Tibial nerve (tissue), 4 donors: ENCODE measurements at places on chromosomes 6 and 20. TPM values are rescaled to one million over a fixed set of nuclear protein-coding genes. Genes with fewer than 3 reads are reported as not detected.
A peak's percentile ranks its signal among the peaks of the same experiment; 100 is the strongest.

GRCh38 chr6:10720265-10720959, 2.5 kb upstream of the TMEM14C start:
- DNase-seq = no peak

Gene SERPINB6
- total RNA-seq = 185 TPM

GRCh38 chr20:56870271-56870670, 241.2 kb downstream of the TFAP2C start:
- no peak for DNase-seq

- no peak for DNase-seq
Measured at GRCh38 chr6:110488606-110489190, 12.3 kb upstream of the SLC22A16 start.

- peak; percentile 52 for DNase-seq
Measured at GRCh38 chr6:109308018-109308492, 74.2 kb downstream of the CD164 start.
